ENCODE measurements at places on chromosomes 2 and 18. TPM values are rescaled to one million over a fixed set of nuclear protein-coding genes. Genes with fewer than 3 reads are reported as not detected.

DNA sequence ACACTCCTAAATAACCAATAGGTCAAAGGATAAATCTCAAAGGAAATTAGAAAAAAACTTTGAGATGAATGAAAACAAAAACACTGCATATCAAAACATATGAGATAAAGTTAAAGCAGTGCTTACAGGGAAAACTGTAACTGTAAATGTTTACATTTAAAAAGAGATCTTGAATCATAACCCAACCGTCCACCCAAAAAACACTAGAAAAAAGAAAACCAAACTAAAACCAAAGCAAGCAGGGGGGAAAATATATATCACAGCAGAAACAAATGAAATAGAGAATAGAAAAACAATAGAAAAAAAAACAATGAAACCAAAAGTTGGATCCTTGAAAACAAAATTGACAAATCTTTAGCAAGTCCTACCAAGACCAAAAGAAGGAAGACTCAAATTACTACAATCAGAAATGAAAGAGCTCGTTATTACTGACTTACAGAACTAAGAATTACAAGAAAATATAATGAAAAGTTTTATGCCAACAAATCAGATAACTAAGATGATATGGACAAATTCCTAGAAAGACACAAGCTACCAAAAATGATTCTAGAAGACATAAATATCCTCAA, 65.6 kb downstream of the TLK1 start:
- no peak for DNase-seq

DNA sequence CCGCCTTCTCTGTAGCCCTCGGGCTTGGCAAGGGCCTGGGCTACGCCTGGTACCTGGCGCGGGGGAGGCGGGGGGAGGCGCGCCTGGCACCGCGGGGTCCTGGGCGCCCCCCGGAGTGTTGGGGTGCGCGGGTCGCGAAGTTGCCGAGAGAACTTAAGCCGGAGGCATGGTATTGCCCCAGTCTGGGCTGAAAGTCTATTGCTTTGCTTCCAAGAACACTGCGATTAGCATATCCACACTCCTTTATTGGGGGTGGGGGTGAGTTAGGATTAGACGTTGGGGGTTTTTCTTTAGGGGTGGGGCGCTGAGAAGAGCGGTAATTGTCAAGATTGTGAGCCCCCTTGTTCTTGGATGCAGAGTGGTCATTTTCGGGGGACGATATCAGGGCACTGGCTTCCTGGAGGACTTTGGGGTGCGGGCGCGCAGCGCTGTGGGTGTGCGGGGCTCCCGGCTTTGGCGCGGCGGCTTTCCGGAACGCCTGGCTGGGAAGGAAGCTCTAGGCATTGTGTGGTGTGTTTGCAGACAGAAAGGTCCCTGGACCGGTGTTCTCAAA, 798 bp downstream of the TANC1 start:
- no peak for DNase-seq

- DNase-seq = no peak
These were observed 20.5 kb downstream of the ACOXL start for GRCh38 chr2:110752871-110753270.

DNA sequence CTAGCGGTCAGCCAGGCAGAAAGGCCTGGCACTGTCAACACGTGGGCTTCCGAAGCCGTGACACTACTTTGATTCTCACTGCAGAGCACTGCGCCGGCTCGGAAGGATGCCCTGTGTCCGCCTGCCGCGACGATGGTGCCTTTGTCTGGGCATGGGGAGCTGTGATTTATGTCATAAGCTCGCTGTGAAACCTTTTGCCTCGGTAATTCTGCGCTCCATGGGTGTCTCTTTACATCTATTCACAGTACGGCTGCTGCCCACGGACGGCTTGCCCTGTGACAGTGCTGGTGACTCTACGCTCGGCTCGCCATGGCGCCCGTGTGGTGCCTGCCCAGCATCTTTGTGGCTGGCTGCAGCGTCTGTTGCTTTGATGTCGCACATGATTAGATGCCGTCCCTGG, 43.1 kb upstream of the GBX2 start:
- DNase-seq = no peak

GRCh38 chr2:120898961-120899750, 163.5 kb downstream of the GLI2 start:
- DNase-seq = no peak

The IL1RN gene
- total RNA-seq = 0.78 TPM

The DOK6 gene
- 0.09 TPM for total RNA-seq

The SNED1 gene
- not detected for total RNA-seq

The INHBB gene
- total RNA-seq = 52.0 TPM
